NCI-H1694 (cell line): ENCODE measurements at places on chromosomes 5 and 9.

GRCh38 chr5:6404129-6404528 lies 25.8 kb upstream of the MED10 start:
- no peak for DNase-seq

DNA sequence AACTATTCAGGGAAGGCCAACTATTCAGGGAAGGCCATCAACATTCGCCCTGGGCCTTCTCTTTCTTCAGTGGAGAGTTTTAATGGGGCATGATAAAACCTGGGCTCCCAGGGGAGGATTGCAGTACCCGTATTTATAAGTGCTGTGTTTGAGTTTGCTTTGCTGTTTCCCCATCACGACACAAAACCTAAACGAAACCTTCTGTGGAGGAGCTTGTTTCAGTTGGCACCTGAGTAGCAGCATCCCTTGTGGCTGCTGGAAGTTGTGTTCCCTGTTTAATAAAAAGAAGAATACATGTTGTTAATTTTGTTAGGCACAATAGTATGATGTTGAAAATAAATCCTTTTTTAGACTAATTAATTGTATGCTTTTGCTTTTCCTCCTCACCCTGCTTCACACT lies 8.3 kb downstream of the WDR31 start:
- no peak for DNase-seq

- DNase-seq: no peak
Measured at GRCh38 chr5:1472964-1473628, 27.9 kb upstream of the SLC6A3 start.

- DNase-seq: no peak
Measured at GRCh38 chr9:78397045-78397444, 100.1 kb downstream of the PSAT1 start.

- no peak for DNase-seq
Measured at GRCh38 chr5:93280518-93280917, 300.5 kb downstream of the NR2F1-AS1 start.

DNA sequence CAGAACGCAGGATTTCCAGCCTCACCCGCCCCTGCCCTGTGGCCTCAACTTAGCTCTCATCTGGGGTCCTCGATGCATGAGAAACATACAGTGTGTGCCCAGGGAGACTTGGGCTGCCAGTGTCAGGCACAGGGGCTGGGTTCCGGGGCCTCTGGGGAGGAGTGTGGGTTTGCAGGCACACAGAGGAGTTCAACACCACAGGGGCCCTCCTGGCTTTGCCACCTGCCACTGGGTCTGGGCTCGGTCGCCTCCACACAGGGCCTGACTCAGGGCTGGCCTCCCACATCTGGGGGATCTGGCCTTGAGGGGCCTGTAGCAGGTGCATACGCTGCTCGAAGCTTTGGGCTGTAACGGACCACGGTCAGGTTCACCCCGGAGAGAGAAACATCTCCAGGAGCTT lies 111.6 kb downstream of the COL5A1 start:
- DNase-seq: no peak

GRCh38 chr9:87337335-87338087 lies 160.2 kb upstream of the DAPK1 start:
- no peak for DNase-seq

DNA sequence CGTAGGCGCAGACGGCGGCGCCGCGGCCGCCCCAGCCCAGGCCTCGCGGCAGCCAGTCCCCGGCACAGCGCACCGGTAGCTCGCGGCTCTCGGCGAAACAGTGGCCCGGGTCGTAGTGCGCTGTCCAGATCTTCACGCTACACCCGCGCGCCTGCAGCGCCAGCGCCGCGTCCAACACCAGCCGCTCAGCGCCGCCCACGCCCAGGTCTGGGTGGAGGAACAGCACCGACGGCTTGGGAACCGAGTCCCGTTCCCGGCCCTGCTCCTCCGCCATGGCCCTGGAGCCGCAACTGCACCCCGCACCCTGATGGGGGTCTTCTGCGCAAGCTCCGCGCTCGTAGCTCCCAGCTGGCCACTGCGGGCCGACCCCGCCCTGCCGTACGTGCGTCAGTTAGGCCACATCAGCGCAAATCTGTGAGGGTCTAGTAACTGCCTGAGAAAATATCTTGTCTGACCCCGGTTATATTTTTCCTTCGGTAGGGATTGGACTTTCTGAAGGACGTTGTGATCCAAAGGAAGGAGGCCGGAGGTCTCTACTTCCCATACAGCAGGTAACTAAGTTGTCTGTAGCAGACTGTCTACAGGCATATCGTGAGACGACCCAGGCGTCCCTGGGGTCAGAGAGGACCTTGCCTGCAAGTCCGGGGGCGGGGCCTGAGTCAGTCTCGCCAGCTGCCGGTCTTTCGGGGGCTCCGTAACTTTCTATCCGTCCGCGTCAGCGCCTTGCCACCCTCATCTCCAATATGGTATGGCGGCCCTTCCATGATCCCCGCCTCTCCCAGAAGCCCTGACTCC lies at the start of the genes ALG2 and SEC61B:
TSS of gene ALG2 (minus strand) at position 322 of the 795 bp plus-strand sequence. CDS start at position 274, 48 bp downstream.
TSS of gene SEC61B (plus strand) at position 662 of the 795 bp plus-strand sequence. CDS start at position 744, 82 bp downstream.
- peak; percentile 74 for DNase-seq

GRCh38 chr5:126124706-126125345 lies 298.4 kb upstream of the GRAMD2B start:
- no peak for DNase-seq

- DNase-seq: no peak
Measured at GRCh38 chr5:102959055-102959454, 160.9 kb downstream of the GIN1 start.

GRCh38 chr9:136140966-136141365 lies 22.3 kb upstream of the TMEM250 start:
- DNase-seq: no peak

DNA sequence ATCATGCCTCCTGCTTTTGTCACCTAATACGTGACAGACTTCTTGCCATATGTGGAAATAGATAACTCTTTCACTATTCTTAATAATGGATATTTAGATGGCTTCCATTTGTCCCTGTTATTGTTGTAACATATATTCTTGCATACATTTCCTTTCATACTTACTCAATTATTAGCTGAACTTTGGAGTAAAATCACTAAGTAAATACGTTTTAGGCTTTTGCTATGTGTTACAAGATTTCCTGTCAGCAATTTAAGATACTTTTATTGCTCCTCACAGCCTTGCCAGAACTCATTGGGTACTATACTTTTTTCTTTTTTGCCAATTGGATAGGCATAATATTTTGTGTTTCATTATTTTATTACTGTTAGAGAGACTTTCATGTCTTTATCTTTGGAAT lies 26.9 kb downstream of the CCNH start:
- DNase-seq: no peak

GRCh38 chr5:2570586-2570985 lies 180.9 kb downstream of the IRX2 start:
- no peak for DNase-seq

DNA sequence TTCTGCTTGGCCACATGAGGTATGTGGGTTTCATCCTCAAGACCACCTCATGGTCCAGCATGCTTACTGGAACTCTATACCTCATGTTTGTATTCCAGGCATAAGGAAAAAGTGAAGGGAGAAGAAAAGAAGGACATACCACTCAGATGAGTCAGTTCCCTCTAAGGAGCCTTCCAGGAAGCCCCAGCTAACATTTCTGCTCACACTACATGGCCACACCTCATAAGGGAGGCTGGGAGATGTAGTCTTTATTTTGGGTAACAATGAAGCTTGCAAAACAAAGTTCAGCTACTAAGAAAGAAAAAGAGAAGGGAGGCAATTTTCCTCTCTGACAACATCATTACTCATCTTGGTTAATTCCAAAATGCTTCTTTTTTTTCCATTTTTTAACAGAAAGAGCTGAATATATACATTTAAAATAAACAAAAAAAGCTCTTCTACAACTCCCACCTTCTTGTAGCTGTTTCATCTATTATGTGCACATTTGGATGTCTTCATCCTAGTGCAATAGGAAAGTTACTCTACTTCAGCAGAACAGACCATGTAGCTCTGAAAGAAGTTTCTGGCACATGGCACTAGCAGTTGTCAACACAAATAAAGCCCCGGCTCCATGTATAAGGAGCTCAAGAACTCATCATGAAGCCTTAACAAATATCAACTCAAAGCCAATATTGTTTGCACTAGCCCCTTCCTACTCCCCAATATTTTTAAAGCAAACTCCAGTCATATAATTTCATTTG lies 123.6 kb upstream of the CCDC112 start:
- DNase-seq: no peak

GRCh38 chr5:135993880-135994636 lies 34.7 kb upstream of the TGFBI start:
- no peak for DNase-seq

GRCh38 chr5:20305463-20305862 lies 317.5 kb upstream of the CDH18 start:
- DNase-seq: no peak

DNA sequence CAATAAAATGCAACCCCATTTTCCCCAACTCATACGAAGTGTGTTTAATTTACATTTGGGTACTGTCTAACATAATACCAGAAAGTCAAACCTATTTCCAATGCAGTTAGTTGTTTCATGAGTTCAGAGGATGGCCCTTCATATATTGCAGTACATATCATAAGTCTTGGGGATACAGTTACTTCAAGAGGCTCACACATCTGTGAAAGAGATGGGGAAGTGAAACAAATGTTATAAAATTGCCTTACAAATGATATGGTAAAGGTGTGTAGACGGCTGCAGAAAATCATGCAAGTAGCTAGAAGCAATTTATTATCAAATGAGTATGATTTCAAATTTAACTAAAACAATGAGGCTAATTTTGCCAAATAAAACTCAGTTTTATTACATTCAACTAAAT lies 219.0 kb upstream of the CDH12 start:
- no peak for DNase-seq

DNA sequence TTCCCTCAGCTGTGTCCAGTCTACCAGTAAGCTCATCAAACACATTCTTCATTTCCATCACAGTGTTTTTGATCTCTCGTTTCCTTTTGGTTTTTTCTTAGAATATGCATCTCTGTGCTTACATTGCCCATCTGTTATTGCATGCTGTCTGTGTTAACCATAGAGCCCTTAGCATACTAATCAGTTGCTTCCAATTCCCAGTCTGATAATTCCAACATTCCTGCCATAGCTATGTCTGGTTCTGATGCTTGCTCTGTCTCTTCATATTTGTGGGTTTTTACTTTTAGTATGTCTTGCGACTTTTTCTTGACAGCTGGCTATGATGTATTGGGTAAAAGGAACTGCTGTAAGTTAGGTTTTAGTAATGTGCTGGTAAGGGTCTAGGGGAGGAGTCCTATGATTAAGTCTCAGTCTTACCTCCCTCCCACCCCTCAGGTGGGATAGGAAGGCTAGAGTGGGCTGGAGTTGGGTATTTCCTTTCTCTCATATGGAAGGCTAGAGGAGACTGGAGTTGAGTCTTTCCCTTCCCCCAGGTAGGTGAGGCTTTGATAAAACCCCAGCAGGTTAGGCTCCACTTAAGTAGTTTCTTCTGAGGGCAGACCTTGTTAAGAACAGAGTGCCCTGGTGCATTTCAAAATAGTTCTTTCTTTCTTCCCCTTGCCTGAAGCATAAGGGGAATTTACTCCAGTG lies 99.1 kb upstream of the RASGRF2 start:
- no peak for DNase-seq

DNA sequence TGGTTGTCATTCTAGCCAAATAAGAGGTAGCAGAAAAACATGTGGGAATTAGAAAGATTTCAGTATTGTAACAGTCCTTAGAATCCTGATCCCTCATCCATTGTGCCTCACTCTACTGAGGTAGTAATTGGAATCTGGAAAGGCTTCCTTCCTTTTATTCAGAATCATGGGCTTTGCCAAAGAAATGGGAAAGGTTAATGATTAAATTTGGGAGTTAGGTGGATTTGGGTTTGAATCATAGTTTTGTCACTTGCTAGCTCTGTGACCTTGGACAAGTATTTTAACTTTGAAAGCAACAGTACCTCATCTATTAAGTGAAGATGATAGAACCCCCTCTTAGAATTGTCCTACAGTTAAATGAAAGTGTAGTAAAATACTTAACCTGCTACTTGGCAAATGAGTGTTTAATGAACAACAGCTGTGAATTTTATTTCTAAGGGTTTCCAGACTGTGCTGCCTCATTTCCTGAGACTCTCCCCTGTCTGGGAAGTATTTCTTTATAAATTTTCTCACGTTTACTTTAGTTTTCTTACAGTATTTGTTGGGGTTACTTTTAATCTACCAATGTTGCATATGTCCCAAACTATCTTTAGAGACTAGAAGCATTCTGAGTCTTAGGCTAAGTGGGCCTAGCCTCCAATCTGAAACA lies 11.7 kb downstream of the SPDL1 start:
- DNase-seq: no peak

DNA sequence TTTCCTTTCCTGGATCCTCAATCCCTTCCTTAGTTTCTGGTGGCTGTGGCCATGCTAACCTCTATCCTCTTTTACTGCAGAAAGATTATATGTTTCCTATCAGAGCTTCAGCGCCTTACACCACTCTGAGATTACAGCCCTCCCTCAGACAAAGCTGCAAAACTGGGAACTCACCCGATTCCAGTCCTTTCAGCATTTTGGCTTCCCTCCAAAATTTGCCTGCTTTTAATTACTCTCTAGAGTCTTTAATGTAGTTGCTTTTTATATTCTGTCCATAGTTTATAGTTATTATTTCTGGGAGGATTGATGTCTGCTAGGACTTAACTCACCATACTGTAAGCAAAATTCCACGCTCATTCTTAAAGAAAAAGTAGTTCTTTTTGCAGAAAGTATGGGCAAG lies 110.2 kb downstream of the NSG2 start:
- DNase-seq: no peak

GRCh38 chr5:67383451-67383850 lies 186.9 kb upstream of the CD180 start:
- no peak for DNase-seq

DNA sequence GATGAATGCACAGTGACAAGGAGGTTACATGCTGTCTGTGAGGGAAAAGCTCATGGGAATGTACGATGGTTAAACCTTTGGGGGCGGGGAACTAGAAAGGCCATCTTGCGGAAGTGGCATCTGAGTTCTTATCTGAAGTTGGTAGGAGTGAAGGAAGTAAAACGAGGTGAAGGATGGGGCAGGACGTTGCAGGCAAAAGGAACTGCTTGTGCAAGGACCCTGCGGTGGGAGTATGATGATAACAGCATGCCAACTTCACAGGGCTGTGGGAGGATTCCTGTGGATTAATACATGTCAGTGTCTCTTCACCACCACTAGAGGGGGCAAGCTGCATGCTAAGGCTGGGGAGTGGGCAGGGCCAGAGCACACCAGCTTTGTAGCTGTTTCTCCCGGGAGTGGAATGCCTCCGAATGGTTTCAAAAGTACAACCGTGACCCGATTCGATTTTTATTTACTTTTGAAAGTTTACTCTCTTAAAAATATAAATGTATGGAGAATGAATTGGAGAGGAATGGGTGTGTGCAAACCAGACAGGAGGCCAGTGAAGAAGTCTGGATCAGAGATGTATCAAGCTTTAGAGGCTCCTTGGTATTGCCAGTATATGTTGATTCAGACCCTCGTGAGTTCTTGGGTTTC lies 62.5 kb downstream of the CYFIP2 start:
- peak; percentile 37 for DNase-seq

GRCh38 chr9:89639961-89640360 lies 35.1 kb downstream of the GADD45G start:
- DNase-seq: no peak

DNA sequence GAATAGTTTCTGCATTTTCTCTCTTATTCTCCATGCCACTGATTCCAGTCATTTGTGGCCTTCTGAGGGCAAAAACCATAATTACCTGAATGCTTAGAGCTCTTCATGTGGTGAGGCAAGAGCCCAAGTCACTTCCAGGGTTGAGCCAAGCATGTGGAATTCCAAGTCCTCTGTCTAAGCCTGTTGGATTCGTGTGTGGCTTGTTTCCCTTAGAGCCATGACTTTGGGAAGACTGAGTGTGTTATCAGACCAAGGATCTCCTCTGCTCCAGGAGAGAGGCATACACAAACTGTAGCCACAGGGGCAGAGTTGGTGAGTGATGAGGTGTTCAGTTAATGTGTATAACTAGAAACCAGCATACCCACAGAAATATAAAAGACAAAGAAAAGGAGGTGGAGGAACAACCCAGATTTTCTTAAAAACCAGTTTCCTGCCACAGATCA lies 27.1 kb downstream of the SLC22A5 start:
- no peak for DNase-seq
